ENCODE measurements at places on chromosomes 1 and 21.

DNA sequence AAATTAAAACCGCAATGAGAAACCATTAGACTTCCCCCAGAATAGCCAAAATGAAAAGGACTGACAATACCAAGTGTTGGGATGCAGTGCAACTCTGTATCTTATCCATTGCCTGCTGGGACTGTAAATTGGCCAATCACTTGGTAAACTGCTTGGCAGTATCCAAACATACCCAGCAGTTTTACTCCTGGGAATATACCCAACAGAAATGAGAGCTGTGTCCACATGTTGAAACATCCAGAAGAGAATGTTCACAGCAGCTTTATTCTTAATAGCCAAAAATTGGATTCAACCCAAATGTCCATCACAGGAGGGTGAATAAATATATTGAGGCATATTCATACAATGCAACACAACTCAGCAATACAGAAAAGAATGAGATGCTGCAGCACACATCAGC is 13.7 kb upstream of the FAM20B start:
- no peak for DNase-seq

DNA sequence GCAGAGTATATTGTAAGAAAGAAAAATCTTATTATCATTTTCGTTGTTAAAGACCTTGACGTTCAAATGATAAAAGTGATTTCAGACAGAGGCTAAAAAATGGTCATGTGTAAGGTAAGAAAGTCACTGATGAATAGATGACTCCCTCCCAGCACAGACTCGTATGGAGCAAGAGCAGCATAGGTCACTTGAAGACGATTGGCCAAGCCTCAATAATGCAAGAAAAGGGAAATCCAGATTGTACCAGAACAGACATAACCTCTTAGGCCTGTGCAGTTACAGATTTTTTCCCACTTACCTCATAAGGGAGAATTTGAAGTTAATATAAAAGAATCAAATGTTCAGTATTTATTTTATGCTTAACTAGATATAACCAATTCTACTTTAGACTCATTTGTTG is 16.3 kb upstream of the OLFML2B start:
- DNase-seq, result no peak

DNA sequence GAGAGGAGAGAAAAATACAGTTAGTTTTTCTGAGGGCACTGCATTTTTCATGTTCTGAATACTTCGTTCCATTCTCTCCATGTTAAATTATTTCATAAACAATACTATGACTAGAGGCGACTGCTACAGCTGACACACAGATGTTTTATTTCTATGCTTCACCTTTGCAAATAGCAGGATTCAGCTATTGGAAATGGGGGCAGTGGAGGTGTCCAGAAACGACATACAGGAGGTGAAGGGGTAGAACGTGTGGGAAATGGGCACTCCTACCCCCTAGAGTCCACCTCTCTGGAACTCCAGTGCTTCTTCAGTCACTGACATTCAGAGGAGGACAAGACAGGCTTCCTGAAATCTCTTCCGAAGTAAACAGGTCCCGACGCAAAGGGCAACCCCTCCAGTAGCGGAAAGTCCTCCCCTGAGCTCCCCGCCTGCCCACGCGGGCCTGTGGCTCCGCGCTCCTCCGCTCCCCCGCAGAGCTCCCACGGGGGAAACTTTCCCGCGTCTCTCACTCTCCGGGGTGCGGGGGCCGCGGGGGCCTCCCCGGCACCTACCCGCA is 480 bp downstream of the DPYD start:
- no peak for DNase-seq

- DNase-seq, result no peak
Measured at GRCh38 chr1:186033847-186034271, 299.7 kb downstream of the HMCN1 start.

DNA sequence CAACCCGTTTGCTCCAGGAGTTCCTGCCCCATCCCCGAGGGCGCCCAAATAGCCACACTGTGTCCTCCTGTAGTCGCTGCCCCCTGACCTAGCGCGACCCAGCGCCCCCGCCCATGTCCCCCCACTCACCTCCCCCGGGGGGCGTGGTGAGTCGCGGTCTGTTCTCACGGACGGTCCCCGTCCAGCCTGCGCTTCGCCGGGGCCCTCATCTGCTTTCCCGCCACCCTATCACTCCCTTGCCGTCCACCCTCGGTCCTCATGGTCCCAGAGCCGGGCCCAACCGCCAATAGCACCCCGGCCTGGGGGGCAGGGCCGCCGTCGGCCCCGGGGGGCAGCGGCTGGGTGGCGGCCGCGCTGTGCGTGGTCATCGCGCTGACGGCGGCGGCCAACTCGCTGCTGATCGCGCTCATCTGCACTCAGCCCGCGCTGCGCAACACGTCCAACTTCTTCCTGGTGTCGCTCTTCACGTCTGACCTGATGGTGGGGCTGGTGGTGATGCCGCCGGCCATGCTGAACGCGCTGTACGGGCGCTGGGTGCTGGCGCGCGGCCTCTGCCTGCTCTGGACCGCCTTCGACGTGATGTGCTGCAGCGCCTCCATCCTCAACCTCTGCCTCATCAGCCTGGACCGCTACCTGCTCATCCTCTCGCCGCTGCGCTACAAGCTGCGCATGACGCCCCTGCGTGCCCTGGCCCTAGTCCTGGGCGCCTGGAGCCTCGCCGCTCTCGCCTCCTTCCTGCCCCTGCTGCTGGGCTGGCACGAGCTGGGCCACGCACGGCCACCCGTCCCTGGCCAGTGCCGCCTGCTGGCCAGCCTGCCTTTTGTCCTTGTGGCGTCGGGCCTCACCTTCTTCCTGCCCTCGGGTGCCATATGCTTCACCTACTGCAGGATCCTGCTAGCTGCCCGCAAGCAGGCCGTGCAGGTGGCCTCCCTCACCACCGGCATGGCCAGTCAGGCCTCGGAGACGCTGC is 1.1 kb downstream of the HTR6 start:
- DNase-seq, result no peak

DNA sequence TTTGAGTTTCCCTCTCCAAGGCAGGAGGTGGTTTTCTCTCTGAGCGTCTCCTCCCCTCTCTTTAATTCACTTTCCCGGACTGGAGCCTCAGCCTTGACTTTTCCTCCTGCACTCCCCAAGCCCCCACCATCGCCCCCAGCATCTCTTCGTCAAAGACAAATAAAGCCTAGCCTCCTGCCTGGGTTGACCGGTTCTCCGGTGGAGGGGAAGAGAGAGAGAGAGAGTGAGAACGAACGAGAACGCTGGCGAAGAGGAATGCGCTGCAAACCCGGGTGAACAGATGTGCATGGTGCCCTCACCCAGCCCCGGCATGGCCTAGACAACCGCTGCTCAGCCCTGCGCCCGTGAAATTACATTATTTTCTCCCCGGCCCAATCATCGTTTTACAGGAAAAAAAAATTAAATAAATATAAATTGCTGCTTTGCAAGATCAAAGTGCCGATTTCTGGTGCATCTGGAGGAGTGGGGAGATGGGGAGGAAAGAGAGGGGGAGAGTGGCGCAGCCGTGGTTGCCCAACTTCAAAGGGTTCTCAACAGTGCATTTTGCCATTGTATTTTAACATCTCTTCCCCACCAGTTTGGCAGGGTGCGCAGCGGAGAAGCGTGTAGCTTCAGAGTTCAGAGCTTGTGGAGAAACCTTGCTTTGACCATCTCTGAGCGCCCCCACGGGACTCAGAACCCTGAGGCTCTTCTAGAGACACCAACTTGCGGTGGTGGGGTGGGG is 11.4 kb upstream of the TBX15 start:
- DNase-seq, result no peak

- DNase-seq, result no peak
Measured at GRCh38 chr1:161198897-161199431, at the start of gene ADAMTS4. Gene ADAMTS4, minus strand, starts transcription at chr1:161199054. Its CDS starts 427 bp downstream, at chr1:161198627.

GRCh38 chr21:21624674-21625073 is 626.5 kb downstream of the NCAM2 start:
- no peak for DNase-seq

DNA sequence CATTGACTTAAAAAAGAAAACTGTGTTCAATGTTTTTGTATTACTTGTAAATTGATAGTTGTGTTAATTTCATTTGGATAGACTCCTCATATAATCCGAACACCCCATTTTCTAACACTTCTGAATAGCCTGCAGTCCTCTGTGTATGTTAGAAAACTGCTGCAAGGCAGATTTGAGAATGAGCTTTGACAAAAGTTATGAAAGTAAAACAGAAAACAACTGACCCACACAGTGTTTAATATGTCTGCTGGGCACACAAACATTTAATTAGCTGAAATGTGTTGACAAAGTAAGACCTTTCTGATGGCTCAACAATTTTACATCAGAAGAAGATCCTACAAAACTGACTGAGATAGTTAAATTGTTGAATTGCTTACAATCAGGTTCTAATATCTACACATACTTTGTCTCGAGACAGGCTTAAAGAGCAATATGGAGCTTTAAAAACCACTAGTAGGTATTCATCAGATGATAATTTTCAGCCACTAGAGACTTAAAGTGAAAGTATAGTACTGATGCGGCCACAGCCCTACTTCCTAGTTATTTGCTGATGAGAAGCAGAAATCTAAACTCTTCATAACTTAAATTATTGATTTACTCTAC is 40.0 kb upstream of the PRMT6 start:
- no peak for DNase-seq

- no peak for DNase-seq
Measured at GRCh38 chr1:194117582-194117981, 931.2 kb upstream of the B3GALT2 start.

DNA sequence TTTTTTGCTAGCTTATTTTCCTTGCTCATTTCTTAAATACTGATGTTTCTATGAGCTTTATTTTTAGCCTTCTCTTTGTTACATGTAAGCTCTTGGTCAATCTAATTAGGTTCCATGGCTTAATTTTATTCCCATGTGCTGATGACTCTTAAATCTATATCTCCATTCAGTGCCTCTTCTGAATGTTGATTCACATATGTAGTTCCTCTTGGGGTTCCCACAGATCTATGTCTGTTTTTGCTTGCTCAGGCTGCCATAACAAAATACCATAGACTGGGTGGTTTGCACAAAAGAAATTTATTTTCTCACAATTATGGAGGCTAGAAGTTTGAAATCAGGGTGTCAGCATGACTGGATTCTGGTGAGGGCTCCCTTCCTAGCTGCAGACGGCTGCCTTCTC is 58.3 kb upstream of the PLA2G4A start:
- no peak for DNase-seq

- DNase-seq, result no peak
Measured at GRCh38 chr1:246178717-246179311, 328.3 kb downstream of the SMYD3 start.

DNA sequence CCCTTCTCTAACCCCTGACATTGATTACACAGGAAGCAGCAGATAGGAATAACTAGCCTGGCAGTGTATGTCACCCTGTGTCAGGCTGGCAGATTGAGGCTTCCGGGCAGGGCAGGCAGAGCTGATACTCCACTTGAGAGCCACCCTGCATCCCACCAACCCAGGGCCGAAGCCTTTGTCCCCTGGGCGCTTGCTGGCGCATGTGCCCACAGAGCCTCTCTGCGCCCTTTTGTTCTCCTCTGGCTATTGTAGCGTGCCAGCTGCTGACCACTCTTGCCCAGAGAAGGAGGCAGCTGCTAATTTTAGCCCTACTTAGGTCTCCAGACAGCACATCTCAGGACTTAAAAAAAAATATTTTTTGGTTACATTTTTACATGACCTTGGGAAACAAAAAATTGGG is 304.9 kb downstream of the HHAT start:
- DNase-seq, result no peak

DNA sequence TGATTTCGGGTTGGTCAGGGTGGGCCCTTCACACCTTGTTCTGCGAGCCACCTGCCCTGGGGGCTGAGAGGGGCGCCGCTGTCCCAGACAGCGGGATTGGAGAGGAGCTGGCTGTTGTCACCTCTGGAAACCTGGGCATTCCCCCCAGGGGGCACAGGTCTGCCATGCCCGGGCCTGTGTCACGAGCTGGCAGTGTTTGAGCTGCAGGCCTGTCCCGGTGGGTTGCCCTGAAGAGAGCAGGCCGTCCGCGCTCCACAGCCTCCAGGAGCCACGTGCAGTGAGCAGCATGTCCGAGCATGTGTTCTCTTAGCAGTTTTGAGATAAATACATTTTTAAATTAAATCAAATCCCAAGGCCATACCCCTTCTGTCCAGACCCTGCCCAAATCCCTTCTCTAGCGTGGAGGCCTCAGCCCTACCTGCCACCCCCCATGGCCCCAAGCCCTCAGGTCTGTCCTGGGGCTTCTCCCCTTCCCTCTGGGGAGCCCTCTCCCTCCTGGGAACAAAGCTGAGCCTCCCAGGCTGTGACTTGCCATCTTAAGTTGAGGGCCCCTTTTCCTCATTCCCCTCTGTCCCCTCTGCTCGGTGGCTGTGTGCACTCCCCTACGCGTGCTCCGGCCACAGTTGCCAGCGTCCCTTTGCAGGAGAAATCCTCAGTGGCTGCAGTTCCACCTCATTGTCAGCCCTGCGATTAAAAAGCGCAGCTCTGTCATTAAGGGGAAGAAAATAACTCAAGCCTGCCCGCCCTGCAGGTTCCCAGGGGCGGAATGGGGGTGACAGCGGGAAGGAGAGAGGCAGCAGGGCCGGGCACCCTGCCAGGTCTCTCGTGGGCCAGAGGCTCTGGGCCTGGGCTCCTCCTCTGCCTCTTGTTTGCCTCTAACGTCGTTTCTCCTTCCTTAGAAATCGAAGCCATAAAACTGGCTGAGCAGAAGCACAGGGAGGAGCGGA is 26.6 kb downstream of the SLX9 start:
- no peak for DNase-seq
